ENCODE measurements at places on chromosomes 2 and 18.

DNA sequence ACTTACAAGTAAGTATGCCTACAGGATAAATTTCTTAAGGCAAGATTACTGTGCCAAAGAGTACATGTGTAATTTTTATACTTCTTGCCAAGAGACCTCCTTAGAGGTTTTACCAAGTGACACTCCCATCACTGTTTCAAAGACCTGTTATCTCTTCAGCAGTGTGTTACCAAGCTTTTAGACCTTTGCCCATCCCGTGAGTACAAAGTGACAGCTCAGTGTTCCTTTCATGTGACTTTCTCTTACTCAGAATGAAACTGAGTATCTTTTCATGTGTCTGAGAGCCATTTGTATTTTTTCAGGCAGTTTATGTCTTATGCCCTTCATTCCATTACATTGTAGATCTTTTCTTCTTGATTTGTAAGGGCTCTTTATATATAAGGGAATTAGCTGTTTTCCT, 287.5 kb upstream of the SALL3 start:
- no peak for DNase-seq

DNA sequence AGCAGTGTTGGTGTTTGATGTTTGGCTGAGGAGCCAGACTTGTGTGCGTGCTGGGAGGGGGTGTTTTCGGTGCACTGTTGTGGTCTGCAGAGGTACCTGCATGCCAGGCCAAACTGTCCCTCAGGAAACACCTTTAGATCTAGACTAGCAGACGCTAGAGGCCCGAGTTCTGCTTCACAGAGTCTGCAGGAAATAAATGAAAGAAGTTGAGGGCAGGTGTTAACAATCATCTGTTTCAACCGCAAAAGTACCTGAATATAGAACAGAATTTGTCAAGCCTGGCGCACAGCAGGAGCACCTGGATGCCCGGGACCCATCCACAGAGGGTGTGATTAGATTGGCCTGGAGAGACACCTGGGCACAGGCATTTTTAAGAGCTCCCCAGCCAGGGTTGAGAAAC, 40.5 kb upstream of the REL start:
- DNase-seq = no peak

GRCh38 chr2:150404147-150404546, 83.3 kb downstream of the RND3 start:
- no peak for DNase-seq

- DNase-seq = peak; percentile 79
Observed at GRCh38 chr18:54223568-54224241, 764 bp downstream of the MBD2 start.

DNA sequence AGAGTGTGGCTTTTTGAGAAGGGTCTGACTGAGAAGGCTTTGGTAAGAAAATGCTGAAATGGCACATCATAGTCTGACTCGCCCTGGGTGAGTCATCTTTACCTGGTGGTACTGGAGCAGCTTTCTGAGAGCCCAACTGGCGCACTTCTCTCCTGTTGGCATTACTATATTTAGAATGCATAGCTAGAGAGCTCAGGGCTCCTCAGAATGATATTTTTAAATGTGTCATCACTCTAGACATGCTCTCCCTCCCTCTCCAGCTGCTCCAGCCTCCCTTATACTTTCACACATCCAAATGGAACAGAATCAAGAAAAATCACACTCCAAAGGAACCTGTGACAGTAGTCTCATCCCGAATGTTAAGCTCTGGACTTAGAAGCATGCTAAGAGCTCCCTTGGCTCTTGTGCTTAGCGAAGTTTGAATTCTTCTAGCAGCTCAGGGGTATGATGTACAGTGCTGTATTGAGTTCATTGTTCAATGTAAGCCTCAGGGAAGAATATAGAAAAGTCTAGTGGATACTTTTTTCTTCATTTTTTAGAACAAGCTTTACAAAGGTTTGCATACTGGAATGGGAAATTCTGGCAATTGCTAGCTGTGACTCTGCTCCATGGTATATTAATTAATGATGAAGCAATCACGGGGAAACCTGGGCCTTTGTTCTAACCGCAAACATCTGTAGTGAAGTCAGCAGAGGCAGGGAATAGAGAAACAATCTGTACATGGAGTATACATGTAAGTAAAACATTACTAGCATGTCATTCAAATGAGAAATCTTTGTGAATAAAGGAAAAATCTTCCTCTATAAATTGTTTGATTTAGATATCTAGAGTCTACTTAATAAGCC, 751.2 kb upstream of the NRXN1 start:
- DNase-seq = no peak

DNA sequence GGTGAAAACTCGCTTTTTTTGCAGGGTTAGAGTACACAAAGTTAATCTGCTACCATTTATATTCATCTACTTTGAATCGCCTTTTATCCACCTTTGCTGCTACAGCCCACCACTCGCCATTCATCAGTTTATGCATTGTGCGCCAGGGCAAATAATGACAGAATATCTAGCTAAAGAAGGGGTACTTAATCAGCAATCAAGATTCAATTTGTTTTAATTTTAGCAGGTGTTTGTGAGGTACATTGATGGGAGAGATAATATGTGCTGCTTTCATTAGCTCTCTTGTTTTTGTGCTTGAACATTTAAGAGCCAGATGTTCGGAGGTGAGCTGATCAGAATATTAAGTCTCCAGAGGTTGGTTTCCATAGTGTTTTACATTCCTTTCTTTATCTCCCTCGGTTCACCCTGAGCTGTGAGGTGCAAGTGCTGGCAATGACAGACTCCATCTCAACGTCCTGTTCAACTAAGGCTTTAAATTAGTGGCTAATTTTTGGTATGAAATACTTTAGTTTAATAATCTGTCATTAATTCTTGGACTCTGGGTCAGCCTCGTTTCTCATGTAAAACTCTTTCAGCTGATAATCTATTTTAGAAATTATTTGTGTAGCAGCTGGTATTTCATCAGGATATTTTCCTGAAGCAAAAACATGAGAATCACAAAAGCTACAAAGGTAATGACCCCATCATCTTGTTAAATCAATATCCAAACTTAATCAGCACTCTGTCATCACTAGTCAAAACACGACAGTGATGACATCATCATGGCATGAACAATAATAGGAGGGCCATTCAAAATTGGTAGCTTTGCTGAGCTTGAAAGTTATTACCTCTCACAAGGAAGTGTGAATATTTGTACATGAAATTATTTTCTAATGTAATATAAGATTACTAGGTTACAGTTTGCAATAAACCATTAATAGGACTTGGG, 479.9 kb upstream of the FANCL start:
- no peak for DNase-seq

- DNase-seq = no peak
Observed at GRCh38 chr2:218708086-218708485, 2.5 kb upstream of the TTLL4 start.

All from AG09319 (cell line).